ENCODE measurements at places on chromosomes 11 and 22. TPM values are rescaled to one million over a fixed set of nuclear protein-coding genes. Genes with fewer than 3 reads are reported as not detected.

The BARX2 gene
- not detected for total RNA-seq

The KRTAP5-1 gene
- not detected for total RNA-seq

The MN1 gene
- total RNA-seq: 0.11 TPM

DNA sequence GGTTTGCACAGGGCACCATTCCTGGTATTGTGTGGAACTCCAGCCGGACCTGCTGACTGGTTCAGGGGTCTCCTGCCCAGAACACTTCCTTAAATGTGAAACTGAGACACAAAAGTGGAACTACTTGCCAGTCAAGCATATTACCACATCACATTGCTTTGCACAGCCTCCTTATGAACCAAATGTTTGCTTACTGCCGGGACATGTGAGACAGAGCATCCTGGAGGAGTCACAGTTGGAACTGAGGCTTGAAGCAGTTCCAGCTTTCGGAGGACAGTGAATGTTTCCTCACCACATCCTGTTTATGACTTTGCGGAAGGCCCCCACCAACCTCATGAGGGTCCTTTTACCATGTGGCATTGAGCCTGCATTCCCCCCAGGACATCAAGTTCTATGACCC lies 105.8 kb upstream of the ARHGAP42 start:
- no peaks in the 10 kb centered on the region for H3K36me3 ChIP-seq
- DNase-seq: no peak
- H3K27me3 ChIP-seq: peaks cover 1% of the 10 kb centered on the region
- no peak overlapping the region for H3K4me3 ChIP-seq
- H3K27ac ChIP-seq: no peak overlapping the region
- no peaks in the 10 kb centered on the region for H3K4me1 ChIP-seq

DNA sequence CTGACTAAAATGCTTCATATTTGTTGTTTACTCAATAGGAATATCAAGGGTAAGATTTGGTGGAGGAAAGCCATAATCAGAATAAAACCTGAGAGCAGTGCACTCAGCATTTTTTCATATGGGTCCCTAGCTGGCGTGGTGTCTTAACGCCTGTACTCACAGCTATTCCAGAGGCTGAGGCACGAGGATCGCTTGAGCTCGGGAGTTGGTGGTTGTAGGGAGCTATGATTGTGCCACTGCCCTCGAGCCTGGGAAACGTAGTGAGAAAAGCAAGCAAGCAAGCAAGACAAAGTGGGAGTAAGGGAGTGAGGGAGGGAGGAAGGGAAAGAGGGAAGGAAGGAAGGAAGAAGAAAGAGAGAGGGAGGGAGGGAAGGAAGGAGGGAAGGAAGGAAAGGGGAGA lies 242.5 kb downstream of the OR4C45 start:
- H3K4me1 ChIP-seq: no peaks in the 10 kb centered on the region
- H3K27ac ChIP-seq: no peak overlapping the region
- no peaks in the 10 kb centered on the region for H3K27me3 ChIP-seq
- no peak overlapping the region for H3K4me3 ChIP-seq
- peaks cover 2% of the 10 kb centered on the region for H3K36me3 ChIP-seq

DNA sequence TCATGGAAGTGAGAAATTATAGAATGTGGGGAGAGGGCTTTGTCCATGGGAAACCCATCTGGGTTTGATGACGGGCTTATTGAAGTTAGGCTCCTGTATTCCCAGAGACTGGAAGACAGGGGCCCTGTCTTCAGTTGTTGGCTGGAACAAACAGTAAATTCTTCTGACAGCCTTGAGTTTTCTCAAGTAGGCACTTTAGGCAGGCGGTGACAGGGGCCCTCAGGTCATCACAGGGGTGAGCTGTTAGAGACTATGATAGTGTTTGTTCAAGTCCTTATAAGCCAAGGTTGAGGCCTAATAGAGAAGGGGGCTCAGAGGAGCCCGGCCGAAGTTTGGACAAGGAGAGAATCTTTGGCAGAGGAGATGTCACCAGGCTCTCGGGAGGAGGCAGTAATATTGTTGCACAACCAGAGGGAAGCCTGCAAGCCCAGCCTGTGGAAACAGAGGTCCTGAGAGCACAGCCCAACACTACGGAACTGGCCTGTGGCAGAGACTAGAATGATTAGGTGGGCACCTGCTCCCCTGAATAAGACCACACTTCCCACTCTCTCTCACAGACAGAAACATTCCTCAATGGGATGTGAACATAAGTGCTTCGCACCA lies 20.2 kb upstream of the IL17RA start:
- H3K27me3 ChIP-seq: no peaks in the 10 kb centered on the region
- H3K4me3 ChIP-seq: no peak overlapping the region
- peaks cover 5% of the 10 kb centered on the region for H3K4me1 ChIP-seq
- H3K36me3 ChIP-seq: no peaks in the 10 kb centered on the region
- no peak overlapping the region for H3K27ac ChIP-seq

DNA sequence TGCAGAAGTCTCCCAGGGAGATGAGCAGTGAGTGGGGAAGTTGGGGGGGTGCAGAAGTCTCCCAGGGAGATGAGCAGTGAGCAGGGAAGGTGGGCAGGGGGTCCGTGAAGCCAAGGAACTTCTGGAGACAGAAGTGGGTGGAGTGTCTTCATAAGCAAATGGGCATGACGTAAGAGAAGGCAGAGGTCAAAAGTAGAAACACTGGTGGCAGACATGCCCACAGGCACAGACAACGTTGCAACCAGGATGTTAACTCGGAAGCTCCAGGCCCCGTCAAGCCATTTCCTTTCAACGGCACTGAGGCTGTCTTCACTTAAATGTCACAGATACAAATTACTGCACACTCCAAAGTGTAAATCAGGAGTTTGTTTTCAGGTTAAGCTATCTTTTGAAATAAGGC lies 186.1 kb downstream of the SHANK2 start:
- H3K4me3 ChIP-seq: no peak overlapping the region
- H3K4me1 ChIP-seq: no peaks in the 10 kb centered on the region
- H3K27me3 ChIP-seq: peaks cover 18% of the 10 kb centered on the region
- H3K36me3 ChIP-seq: no peaks in the 10 kb centered on the region

- no peaks in the 10 kb centered on the region for H3K27me3 ChIP-seq
- peaks cover 42% of the 10 kb centered on the region for H3K4me1 ChIP-seq
- H3K36me3 ChIP-seq: peaks cover 46% of the 10 kb centered on the region
- no peak overlapping the region for H3K27ac ChIP-seq
Observed at GRCh38 chr22:30947173-30947815, 21.3 kb downstream of the MORC2 start.

- H3K27me3 ChIP-seq: no peaks in the 10 kb centered on the region
- H3K4me3 ChIP-seq: no peak overlapping the region
- no peaks in the 10 kb centered on the region for H3K36me3 ChIP-seq
- DNase-seq: no peak
Observed at GRCh38 chr11:96940227-96940626, 550.4 kb downstream of the JRKL start.

DNA sequence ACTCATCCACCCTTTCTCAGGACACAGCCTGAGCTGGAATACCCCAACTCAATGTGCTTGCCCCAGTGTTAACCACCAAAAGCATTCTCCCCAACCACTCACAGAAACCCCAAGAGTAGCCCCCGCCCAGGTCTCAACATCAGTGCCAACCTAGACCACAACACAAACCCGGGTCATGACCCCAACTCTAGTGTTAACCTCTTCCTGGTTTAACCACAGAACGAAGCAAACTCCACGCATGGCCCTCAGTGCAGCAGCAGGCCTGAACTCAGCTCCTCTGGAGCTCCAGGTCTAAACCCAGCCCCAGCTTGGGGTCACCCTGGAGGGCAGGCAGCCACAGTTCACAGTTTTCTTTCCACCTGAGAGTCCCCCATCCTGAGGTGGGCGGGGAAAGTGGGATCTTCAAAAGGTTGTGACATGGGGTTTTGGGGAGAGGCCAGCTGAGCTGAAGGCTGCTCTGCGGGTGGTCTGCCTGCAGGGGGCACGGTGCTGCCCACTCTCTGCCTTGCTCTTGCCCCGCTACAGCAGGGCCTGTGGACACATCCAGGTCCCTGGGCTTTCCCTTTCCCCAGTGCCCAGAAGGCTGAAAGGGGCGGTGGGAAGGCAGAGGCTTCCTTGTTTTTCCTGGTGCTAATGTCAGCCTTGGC lies 37.9 kb downstream of the NECTIN1 start:
- H3K27ac ChIP-seq: no peak overlapping the region
- peaks cover 20% of the 10 kb centered on the region for H3K4me1 ChIP-seq
- peaks cover 2% of the 10 kb centered on the region for H3K27me3 ChIP-seq

DNA sequence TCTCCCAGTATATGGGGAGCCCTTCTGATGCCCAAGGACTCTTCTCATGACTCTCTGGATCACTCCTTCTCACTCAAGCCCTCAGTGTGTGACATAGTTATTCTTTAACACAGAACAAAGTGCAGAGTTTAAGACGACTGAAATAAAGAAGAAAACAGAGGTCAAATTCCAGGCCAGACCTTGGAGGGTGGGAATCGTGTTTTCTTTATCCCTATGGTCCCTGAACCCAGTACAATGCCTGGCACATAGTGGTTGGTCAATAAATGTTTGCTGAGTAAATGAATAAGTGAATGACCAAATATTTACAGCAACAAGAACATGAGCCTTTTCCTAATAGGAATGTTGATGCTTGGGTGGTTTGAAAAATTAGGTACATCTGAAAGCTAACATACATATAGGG lies 28.8 kb downstream of the VSTM5 start:
- no peaks in the 10 kb centered on the region for H3K27me3 ChIP-seq
- no peak overlapping the region for H3K27ac ChIP-seq

DNA sequence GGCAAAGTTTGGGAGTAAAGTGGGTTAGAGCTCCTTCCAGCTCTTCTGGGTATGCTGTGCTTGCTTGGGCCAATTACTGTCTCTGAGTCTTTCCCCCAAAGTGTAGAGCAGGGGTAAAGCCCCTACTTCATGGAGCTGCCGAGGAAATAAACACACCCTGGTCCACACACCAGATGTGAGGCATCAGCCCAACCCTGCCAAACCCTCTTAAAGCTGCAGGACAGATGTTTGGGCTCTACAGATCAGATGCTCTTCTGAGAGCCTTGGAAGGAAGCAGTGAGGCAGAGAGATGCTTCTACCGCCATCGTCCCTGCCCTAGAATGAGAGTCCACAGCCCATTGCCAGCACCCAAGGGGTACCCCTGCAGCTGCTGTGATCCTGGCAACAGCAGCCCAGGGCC lies 64.7 kb downstream of the ELFN2 start:
- no peak overlapping the region for H3K27ac ChIP-seq
- H3K36me3 ChIP-seq: no peaks in the 10 kb centered on the region
- no peaks in the 10 kb centered on the region for H3K27me3 ChIP-seq
- no peak overlapping the region for H3K4me3 ChIP-seq

DNA sequence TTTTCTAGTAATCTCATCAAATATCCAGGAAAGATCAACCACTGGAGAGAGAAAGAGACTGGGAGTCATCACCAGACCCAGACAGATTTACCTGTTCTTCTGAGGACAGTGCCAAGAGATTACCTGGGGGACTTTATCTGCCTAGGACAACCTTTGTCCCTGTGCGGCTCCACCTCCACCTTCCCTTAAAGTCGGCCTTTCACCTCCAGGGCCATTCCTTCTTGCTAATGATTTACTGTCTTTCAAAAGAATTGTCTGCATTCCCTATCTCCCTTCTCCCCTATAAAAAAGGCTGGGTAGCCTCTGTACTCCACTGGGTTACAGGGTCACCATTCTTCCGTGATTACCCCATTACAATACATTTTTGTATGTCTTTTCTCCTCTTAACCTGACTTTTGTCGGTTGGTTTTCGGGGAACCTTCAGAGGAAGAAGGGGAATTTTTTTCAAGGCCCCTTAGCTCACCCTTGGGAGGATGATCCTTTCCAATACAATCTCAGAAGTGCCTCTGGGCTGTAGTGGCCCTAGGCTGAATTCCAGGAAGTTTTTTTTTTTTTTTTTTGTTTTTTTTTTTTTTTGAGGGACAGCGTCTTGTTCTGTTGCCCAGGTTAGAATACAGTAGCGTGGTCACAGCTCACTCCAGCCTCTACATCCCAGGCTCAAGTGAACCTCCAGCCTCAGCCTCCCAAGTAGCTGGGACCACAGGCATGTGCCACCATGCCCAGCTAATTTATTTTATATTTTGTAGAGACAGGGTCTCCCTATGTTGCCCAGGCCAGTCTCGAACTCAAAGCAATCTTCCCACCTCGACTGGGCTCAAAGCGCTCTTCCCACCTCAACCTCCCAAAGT lies 1.5 kb upstream of the HMOX1 start:
- no peak overlapping the region for H3K27ac ChIP-seq
- peaks cover 26% of the 10 kb centered on the region for H3K27me3 ChIP-seq
- H3K4me1 ChIP-seq: peaks cover 17% of the 10 kb centered on the region
- DNase-seq: no peak
- H3K36me3 ChIP-seq: no peaks in the 10 kb centered on the region

GRCh38 chr22:28051787-28052356 lies 132.8 kb upstream of the PITPNB start:
- peak; percentile 57 for DNase-seq
- H3K36me3 ChIP-seq: no peaks in the 10 kb centered on the region
- H3K4me3 ChIP-seq: no peak overlapping the region
- no peaks in the 10 kb centered on the region for H3K27me3 ChIP-seq
- H3K27ac ChIP-seq: no peak overlapping the region

- H3K36me3 ChIP-seq: no peaks in the 10 kb centered on the region
- H3K4me1 ChIP-seq: no peaks in the 10 kb centered on the region
- DNase-seq: no peak
- no peaks in the 10 kb centered on the region for H3K27me3 ChIP-seq
Observed at GRCh38 chr11:103450241-103450640, 341.0 kb downstream of the DYNC2H1 start.

Measured in activated CD8-positive, alpha-beta T cell treated with anti-CD3 and anti-CD28 coated beads for 36 hours (primary cell).